Stimulated activated CD4-positive, alpha-beta T cell treated with anti-CD3 and anti-CD28 coated beads, Interleukin-12 subunit alpha, Interleukin-12 subunit beta, amount 100 ng/mL, for 48 hours (primary cell): ENCODE measurements at places on chromosomes 1 and 21.

GRCh38 chr1:213389061-213389581 lies 338.1 kb downstream of the RPS6KC1 start:
- no peak for DNase-seq

DNA sequence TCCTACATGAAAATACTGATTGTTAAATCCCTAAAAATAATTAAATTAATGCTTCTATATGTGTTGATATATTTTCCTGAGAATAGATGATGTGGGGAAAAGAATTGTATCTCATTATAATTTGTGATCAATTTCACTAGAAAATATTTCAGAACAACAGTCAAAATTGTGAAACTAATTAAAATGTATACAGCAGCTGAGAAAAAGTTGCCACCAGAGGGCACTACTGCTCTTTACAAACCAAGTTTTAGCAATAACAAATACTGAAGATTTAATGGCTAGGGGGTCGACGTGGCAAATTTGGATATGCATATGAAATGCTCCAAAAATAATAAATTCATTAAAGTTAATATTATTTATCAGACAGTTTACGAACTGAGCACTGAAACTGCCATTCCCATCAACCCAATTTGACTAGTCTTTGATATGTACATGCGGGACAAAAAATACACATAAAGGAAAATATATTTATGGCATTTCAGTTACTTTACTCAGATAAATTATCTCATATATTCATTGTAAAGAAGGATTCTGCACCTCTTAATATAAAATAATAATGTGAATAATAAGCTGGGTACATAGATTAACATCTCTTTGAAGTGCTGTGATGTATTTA lies 96.3 kb upstream of the TMPRSS15 start:
- DNase-seq = peak; percentile 34

DNA sequence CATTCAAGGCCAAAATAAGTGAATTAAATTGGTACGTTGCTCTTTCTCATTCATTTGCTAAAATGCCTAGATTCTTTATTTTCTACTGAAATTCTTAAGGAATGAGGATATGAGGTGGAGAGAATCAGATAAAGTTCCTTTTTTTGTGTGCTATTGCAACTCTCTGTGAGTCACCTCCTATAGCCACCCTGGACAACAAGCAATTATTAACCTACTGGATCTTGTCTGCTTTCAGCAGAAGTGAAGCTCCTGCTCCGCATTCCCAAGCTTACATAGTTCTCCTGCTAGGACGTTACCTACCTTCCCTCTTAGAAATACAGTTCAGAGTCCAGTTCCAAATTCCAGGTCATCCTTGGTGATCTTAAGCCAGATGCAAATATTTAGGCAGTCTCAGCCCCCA lies 4.8 kb upstream of the KCNJ6 start:
- DNase-seq = no peak

- peak; percentile 95 for DNase-seq
Observed at GRCh38 chr1:28505406-28506187, at the start of gene RCC1. RCC1 (plus strand) TSS chr1:28506043; CDS start chr1:28529867, 23,824 bp downstream.

GRCh38 chr1:22297999-22298398 lies 153.7 kb upstream of the ZBTB40 start:
- DNase-seq = no peak

GRCh38 chr1:58580186-58580585 lies 3.1 kb upstream of the TACSTD2 start:
- no peak for DNase-seq

DNA sequence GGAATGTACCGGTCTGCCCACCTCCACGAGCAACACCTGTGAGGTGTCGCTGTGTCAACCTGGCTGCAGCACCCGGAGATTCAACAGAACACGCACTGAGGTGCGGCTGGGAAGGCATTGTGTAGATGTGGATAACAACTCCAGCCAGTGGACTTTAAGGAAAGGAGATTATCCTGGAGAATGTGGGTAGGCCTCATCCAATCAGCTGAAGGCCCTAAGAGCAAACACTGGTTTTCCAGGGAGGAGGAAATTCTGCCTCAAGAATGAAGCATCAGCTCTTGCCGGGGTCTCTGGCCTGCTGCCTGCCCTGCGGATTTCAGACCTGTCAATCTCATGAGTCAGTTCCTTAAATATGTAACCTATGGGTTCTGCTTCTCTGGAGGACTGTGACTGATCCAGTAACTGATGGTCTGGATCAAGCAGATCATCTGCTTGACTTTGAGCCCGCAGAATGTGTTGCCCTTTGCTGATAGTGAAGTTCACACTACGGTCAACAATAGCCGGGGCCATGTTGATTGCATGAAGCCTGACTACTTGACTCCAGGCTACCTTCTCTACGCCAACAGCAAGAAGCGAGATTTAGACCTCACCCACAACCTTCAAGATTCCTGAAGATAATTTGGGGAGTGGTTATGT lies 15.9 kb upstream of the PRDM15 start:
- no peak for DNase-seq

DNA sequence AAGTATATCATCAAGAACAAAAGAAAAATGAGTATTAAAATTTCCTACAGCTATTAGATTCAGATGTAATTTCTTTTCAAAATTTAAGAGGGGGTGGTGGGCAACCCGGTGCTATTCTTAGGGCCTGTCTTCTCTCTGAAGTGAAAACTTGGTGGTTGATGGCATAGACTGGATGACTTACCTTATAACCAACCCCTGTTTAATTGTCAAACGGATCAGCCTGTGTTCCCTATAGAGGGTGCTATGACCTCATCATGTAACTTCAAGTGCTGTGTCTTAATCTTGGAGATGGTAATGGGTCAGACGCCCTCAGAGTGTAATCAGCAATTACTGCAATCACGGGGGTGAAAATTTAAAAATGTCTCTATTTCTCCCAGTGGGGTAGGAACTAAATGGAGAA lies 176.2 kb downstream of the PCP4 start:
- DNase-seq = no peak

- no peak for DNase-seq
Observed at GRCh38 chr21:19141511-19141910, 737.9 kb upstream of the TMPRSS15 start.

- no peak for DNase-seq
Observed at GRCh38 chr1:186634511-186634910, 45.7 kb downstream of the PTGS2 start.

DNA sequence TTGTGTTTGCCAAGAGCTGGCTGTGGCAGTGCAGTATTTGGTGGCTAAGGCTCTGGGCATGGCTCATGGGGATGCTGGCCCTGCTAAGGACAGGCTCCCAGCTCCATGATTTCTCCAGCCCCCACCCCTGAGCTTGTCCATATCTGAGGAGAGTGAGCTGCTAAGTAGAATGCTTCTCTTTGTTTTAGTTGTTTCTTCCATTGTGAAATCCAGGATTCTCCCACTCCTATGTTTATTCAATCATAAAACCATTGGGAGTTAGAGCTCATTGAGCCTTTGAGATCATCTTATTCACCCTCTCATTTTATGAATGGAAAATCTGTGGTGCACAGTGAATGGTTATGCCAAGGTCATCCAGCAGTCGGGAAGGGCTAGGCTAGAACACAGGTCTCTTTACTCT lies 188.8 kb downstream of the TNR start:
- no peak for DNase-seq

DNA sequence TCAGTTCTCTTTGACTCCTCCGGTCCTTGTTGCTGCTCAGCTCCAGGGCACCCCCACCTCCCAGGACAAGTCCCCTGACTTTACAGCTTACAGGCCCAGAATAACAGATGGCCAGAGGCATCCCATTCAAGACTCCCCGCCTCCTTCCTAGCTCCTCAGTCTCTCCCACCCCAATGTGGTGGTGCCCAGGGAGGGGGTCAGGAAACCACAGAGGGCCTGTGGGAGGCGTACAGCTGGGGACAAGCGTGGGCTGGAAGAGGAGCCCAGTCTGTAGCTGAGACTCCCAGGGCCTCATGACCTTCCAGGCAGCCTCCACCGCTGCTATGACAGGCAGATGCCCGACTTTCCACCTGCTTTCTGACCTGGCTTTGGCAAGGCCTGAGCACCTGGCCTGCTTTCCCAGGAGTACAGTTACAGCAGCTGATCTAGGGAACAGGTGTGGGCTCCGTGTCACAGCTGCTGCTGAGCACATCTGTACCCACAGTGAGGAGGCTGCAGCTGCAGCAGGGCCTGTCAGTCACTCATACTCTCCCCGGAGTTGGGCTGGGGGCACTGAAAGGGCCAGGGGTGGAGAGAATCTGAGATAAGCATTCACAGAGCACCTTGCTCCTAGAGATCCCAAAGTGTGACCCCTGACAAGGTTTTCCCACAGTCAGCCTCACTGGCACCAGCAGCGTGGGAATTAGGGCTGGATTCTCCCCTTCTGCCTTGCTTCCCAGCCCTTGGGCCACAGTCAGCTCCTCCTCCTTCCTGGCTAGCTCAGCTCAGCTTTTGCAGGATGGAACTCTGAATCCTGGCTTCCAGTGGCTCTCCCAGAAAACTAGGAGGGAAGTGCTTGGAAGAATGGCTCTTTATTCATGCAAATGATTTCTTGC lies 7.1 kb upstream of the NAV1 start:
- DNase-seq = no peak

GRCh38 chr21:26098772-26099397 lies 71.7 kb downstream of the APP start:
- DNase-seq = no peak

DNA sequence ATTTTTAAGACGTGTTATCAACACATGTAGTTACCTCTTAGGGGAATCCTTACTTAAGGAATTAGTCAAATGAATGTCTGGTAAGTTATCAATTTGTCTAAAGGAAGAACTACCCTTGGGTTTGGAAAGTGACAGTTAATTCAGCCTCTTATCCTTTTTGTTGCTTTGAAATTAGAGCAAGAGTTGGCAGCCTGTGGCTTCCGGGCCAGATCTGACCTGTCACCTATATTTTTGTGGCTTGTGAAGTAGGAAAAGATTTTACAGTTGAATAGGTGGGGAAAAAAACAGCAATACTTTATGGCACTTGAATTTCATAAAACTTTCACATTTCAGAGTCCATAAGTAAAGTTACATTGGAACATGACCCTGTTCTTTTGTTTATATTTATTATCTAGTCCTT lies 5.5 kb downstream of the MRPS6 start:
- no peak for DNase-seq

DNA sequence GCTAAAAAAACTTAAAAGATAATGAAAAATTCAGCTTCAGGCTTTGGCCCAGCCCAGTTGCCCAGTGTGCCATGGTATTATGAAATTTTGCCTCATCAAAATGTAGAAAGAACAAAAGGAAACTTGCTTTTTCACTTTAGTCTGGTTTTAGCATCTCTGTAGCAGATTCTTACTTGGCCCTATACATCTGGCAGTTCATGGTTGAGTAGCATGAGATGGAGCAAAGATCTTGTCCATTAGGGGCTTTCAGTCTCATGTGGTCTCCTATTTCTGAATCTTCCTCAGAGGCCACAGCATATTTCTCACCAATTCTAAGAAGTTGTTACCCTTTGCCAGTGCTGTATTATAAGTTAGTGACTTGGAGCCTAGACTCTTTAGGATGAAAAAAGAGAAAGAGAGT lies 58.5 kb downstream of the ATP2B4 start:
- no peak for DNase-seq

DNA sequence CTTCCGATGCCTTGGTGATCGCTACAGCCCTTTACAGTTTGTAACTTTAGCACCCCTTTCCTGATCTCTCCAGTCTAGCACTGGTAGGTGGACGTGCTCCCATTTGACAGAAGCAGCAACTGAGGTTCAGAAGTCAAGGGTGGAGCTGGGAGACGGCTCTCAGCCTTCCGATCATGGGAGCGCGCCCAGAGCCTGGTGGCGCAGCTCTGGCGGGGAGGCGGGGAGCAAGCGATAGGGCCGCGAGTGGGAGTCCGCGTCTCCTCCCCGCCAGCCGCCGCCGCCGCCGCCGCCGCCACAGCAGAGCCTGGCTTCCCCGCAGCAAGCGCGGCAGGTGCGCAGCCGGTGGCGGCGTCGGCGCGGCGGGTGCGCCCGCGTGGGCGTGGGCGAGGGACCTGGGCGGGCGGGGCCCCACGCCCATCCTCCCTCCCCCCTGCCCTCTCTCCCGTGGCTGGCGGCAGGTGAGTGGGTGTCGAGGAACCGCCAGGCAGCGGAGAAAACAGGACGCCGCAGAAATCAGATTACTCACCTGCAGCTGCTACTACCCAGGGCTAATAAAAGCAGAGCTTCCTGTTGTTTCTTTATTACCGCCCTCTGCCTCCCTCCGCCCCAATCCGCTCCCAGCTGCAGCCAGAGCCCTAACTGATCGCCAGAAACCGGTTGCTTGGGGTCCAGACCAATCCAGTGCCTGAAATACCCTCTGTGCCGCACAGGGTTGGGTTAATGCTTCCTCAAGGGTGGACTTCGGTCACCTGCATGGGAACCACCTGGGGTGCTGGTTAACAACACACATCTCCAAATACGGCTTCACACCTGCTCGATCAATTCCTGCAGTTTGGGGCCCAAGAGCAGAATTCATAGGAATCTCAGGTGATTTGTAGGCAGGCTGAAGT lies 60.2 kb upstream of the ID3 start:
- peak; percentile 63 for DNase-seq

DNA sequence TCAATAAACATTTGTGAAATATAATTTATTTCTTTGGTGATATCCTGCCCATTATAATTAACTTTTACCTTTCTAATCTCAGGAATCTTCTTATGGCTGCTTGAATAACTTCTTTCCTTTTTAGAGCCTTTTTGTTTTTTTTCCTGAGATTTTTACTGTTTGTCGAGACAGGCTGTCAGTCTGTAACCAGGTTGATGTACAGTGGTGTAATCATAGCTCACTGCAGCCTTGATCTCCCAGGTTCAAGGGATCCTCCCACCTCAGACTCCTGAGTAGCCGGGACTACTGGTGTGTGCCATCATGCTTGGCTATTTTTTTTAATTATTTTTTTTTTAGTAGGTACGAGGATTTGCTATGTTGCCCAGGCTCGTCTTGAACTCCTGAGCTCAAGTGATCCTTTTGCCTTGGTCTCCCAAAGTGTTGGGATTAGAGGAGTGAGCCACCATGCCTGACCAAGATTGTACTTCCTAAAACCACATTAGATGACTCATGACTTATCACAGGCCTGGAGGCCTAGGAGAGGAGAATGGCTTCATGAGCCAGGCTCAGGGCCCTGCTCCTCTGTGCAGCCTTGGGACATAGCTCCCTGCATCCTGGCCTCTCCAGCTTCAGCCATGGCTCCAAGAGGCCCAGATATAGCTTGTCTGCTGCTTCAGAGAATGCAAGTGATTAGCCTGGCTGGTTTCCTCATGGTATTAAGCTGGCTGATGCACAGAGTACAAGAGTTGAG lies 48.6 kb downstream of the CTH start:
- DNase-seq = no peak

DNA sequence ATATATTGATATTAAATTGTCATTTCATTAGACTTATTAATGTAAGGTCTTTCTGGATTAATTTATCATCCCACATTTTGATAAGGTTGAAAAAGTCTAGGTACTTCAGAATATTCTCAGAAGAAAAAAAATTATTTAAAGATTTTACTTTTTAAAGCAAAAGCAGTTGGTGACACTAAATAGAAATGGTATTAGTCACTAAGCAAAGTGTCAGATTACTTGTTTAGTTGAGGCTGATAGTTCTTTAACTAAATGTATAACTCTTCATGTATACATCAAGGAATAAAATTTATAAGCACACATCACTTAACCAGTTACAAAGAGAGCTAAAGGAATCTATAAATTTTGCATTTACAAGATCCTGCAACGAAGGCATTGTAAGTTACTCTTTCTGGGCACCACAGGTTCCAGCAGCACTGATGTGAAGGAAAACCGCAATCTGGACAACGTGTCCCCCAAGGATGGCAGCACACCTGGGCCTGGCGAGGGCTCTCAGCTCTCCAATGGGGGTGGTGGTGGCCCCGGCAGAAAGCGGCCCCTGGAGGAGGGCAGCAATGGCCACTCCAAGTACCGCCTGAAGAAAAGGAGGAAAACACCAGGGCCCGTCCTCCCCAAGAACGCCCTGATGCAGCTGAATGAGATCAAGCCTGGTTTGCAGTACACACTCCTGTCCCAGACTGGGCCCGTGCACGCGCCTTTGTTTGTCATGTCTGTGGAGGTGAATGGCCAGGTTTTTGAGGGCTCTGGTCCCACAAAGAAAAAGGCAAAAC lies 101.1 kb downstream of the ADARB1 start:
- no peak for DNase-seq
